Activated T-cell treated with anti-CD3 and anti-CD28 coated beads for 48 hours (primary cell): ENCODE measurements at places on chromosomes 1 and 21.

- peak; percentile 22 for DNase-seq
Observed at GRCh38 chr1:9473032-9473807, 66.0 kb upstream of the SLC25A33 start.

- DNase-seq, result no peak
Observed at GRCh38 chr1:108017698-108018097, 52.7 kb upstream of the VAV3 start.

DNA sequence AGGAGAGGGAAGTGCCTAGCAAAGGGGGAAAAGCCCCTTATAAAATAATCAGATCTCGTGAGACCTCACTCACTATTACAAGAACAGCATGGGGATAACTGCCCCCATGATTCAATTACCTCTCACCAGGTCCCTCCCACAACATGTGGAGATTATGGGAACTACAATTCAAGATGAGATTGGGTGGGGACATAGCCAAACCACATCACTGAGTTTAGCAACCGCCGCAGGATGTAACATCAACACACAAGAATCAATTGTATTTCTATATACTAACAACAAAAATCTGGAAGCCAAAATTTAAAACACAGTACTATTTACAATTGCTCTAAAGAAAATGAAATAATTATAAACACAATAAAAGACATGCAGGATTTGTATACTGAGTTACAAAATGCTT lies 21.9 kb downstream of the DIRAS3 start:
- no peak for DNase-seq

GRCh38 chr1:205013683-205014367 lies 29.2 kb upstream of the CNTN2 start:
- no peak for DNase-seq

DNA sequence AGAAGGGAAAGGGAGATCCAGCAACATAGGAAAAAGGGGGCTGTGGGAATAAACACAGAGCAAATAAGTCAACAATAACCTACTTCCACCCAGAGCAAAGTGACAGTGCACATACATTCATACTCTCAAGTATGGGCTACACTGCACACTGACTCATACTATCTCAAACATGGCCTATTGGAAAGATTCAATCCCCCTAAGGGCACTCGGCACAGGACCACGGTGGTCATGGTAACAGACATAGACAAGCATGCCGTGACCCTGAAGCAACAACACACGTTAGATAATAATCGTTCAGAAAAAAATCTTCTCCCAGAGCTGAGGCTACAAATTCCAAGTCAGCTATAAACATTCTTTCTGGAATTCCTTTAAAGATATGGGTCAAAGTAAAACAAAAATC lies 16.8 kb upstream of the JAK1 start:
- no peak for DNase-seq

- no peak for DNase-seq
Observed at GRCh38 chr1:23122023-23122748, 46.5 kb downstream of the LUZP1 start.

DNA sequence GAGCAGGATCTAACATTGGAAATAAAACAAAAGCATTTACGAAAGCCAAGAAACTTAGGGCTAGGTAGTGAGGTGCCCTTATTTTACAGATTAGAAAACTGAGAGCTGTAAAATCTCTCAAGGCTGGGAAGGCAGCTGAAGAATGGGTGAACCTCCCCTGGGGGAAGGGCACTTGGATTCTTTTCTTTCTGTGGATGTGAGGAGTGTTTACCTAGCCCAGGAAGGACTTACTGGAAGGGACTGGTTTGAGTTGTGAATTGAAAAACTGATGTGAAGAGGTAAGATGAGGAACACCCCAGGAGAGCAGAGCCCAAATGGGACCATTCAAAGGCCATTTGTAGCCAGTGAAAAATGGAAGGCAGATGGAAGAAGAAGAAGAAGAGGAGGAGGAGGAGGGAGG lies 74.7 kb upstream of the NGF start:
- no peak for DNase-seq

- DNase-seq, result no peak
Observed at GRCh38 chr1:206557636-206558473, 50.5 kb downstream of the RASSF5 start.

GRCh38 chr1:45493116-45493697 lies 2.2 kb upstream of the TESK2 start:
- DNase-seq, result no peak

- no peak for DNase-seq
Observed at GRCh38 chr1:82165304-82165703, 364.6 kb downstream of the ADGRL2 start.

DNA sequence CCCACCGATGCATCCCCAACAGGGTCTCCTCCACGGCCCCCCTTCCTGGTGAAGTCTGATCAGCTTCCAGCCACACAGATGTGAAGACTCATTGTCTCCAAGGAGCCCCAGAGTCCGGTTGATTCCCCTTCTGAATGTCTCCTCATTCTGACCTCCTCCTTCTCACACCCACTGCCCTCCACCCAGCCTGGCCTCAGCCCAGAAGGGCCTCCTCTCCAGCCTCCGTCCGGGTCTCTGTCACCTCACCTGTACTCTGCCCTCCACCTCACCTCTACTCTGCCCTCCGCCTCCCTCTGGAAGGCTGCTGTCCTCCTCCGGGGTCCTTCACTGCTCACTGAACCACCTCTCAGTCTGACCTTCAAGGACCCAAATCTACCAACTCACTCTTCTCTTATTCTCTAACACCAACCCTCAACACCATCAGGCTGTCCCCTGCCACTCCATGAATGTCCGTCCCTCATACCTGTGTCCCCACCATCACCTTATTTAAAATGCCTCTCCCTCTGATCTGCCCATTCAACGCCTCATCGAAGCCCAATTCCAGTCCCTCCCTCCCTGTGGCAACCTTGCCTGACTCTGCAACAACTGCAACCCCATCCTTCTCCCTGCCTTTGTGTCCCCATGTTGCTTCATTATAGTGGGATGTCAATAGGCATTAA lies 201.2 kb downstream of the TOMM20 start:
- DNase-seq, result no peak

DNA sequence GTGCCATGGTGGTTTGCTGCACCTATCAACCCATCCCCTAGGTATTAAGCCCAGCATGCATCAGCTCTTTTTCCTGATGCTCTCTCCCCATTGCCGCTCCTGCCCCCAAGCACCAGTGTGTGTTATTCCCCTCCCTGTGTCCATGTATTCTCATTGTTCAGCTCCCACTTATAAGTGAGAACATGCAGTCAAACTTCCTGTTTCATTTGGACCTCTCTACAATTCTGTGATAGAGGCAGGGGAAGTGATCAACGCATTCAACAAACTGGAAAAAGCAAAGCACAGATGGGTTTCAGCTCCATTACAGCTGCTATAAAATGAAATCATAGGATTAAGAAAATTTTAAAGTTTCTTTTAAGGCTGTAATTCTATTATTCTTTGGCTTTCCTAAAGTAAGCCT lies 23.3 kb upstream of the CD55 start:
- DNase-seq, result no peak

- DNase-seq, result no peak
Observed at GRCh38 chr1:235504122-235504493, at the start of gene B3GALNT2. B3GALNT2 (minus strand) TSS chr1:235504452; CDS start chr1:235504252, 200 bp downstream.

GRCh38 chr1:52798331-52798730 lies 44.2 kb upstream of the ZYG11A start:
- DNase-seq, result no peak

DNA sequence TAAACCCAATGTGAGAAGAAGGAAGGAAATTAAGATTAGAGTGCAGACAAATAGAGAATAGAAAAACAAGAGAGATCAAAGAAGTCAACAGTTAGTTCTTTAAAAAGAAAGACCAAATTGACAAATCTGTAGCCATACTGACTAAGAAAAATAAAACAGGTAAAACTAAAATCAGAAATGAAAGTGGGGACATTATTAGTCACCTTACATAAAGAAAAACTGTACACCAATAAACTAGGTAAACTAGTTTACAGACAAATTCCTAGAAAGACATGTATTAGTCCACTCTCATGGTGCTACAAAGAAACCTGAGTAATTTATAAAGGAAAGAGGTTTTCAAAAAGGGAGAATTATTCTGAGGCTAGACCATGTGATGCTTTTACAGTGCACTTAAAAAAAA lies 22.3 kb downstream of the BLZF1 start:
- DNase-seq, result no peak

DNA sequence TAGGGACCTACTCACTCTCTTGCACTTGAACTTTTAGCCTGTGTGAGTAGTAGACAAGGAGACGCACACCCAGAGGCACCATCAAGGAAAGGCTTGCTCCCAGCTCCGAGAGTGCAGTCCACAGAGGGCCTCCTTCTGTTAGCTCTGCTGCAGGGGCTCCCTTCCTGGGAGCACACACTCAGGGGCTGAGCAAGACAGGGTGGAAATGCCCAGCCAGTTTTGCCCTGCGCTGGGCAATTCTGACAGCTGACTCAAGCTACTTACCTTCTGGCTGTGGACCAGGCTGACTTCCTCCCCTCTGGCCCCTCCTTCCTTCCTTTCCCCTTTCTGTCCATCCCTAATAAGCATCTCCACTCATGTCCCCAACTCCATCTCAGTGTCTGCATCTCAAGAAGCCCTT lies 449.1 kb downstream of the PTPRU start:
- DNase-seq, result no peak

- no peak for DNase-seq
Observed at GRCh38 chr21:43274946-43275310, 106.1 kb downstream of the CRYAA start.

- no peak for DNase-seq
Observed at GRCh38 chr1:145982010-145982723, 14.2 kb downstream of the TXNIP start.

GRCh38 chr1:16978139-16978538 lies 2.3 kb downstream of the MFAP2 start:
- DNase-seq, result no peak

- no peak for DNase-seq
Observed at GRCh38 chr1:167799747-167800146, 78.0 kb downstream of the MPZL1 start.

GRCh38 chr1:22184892-22185612 lies 42.2 kb upstream of the WNT4 start:
- no peak for DNase-seq

GRCh38 chr1:236774926-236775325 lies 20.2 kb upstream of the MTR start:
- no peak for DNase-seq

GRCh38 chr1:30469426-30469825 lies 254.0 kb downstream of the MATN1 start:
- DNase-seq, result no peak

- no peak for DNase-seq
Observed at GRCh38 chr1:83839566-83840173, 159.3 kb downstream of the TTLL7 start.

GRCh38 chr1:172827841-172828240 lies 168.9 kb downstream of the FASLG start:
- no peak for DNase-seq

DNA sequence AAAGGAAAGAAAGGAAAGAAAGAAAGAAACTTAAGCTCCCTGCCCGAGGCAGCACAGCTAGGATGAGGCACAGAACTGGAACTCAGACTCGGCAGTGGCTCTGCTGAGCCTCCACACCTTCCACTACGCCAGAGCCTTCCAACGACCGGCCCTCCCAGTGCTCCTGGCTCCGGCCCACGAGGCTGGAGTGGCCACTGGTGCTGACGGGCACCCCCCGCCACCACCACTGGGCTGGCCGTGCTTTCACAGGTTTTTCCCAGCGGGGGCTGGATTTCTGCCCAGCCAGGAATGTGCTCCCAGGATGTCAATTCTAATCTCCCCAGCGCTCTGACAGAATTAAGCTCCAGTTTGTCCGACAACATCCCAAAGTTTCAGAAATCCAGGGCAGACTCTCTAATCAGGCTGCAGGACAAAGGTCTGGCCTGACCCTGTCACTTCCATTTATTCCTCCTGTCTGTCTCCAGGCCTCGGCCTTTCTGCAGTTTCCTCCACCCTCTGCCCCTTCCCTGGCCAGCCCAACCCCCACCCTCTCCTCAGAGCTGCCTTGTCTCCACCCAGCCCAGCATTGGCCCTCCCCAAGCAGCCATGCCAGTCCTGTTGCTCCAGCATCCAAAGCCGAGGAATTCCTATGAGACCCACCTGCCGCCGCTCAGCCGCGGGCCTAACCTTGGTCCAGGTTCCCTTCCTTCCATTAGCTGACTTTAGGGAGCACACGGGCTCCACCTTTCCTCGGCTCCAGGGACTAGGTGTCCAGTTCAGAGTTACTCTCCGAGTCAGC lies 81.9 kb downstream of the CASZ1 start:
- no peak for DNase-seq

DNA sequence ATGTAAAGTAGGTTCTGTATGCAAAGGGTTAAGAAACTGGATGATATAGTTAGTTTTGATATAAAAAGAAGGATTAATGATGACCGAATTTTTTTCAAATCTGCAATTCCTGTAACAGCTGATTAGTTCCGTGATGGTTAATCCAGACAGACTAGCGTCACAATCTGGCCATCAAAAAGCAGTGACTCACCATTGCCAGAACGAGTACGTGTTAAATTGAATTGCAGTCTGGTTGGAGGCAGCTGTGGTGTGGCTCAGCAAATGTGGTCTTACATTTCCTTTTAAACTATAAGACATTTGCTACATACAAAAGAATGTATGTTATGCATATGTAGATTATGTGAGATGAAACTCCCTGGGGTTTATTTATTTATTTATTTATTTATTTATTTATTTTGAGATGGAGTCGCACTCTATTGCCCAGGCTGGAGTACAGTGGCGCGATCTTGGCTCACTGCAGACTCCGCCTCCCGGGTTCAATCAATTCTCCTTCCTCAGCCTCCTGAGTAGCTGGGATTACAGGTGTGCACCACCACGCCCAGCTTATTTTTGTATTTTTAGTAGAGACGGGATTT lies 139.8 kb downstream of the RYR2 start:
- DNase-seq, result no peak

DNA sequence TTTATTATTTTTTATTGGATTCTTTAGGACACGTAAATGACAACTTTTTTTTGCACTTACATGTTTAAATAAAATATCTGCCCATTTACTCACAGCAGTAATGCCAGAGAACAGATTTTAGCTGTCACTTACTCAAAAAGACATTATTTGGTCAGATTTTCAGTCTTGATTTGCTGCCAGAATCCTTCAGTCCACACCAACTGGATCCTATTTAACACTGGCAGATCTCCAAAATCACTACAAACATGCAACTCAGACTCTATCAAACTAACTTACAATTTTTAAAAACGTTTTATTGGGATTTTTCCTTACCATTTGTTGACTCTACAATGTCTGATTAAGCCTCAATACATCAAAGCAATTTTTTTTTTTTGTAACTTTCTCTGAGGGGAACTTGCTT lies 11.1 kb downstream of the ATP6V1G3 start:
- DNase-seq, result no peak

DNA sequence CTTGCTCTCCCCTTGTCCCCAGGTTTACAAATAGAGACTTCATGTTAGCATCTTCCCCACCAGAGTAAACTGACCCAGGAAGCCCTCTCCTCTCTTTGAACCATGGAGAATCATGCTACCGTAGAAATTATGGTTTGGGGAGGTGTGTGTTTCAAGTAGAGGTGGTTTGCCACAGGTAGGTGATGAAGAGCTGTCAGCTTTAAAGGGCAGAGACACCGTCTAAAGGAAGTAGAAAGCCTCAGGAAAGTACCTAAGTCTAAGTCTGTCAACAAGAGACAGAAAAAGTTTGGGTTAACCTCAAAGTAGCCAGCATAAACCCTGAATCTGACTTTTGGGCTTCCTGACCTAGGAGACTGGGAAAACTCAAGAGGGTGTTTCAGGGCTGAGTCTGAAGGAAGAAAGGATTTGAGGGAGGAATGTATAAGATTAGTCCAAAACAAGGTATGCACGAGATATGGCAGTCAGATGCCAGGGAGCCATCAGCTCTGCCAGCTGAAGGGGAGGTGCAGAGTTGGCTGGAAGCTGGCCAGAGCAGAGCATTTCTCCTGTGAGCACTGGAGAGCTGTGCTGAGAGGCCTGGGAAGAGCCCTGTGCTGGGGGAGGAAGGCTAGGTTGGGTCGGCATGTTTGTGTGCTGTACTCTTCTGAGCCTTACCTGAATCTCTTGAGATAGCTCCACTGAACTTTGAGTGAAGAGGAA lies 14.3 kb downstream of the ADAMTSL4 start:
- no peak for DNase-seq
